ENCODE measurements at places on chromosomes 1 and 21.

GRCh38 chr1:207134581-207134980 lies 30.5 kb downstream of the C4BPA start:
- DNase-seq: no peak

DNA sequence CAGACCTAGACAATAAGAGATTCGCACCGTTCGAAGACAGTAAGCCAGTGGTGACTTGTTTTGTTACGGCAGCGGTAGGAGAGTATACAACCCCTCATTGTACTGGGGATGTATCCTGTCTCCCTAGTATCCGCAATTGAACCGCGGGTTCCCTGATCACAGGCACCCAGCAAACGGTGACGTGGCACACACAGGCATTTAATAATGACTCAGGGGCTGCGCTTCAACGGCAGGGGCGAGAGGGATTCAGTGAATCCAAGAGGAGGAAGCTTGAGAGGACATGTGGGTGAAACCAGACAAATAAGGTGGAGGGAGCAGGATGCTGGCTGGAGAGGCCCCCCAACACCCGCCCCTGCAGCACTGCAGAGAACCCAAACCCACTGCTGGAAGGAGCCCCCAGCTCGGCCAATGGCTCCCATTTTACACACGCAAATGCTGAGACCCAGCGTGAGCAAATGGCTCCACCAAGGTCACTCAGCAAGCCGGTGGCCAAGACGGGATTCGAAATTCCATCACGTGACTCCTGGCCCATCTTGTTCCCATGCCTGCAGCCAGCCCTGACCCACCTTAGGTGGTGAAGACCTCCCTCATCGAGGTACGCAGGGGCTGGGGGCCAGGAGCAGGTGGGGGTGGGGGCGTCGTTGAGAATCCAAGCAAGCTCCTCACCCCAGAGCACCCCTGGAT lies 149.9 kb downstream of the SYF2 start:
- no peak for DNase-seq

GRCh38 chr1:200130552-200130951 lies 103.0 kb downstream of the NR5A2 start:
- no peak for DNase-seq

DNA sequence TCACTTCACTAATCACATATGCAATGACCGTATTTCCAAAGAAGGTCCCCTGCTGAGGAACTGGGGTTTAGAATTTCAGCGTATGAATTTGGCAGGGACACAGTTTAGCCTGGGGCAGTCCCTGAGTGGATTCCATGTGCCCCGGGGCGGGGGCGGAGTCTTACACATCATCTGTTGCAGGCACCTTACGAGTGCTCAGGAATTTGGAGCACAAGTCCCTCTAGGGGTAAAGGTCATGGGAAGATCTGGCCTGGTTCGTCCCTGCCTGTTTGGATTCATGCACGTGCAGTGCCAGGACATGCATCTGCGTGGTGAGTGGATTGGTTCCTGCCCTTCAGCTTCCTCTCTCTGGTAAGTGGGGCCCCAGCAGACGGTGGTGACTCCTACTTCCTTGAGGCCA lies 208.3 kb upstream of the C1orf174 start:
- DNase-seq: no peak

DNA sequence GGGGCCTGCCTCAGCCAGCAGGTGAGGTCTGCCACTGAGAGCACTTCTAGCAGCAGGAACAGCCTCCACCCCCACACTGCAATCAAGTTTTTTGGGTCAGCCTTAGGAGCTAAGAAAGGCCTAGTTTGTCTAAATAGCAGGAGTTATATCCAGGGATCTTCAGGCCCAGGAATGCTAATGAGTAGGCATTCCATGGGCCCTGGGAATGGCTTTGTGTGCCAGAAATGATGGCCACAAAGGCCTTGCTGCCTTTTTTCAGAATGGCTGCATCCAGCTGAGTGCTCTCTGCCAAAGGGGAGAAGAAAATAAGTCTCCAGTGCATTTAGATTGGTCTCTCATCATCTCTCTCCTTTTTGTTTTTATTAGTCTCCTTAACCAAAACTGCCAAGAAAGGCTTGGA lies 2.8 kb downstream of the MRTO4 start:
- DNase-seq: no peak

DNA sequence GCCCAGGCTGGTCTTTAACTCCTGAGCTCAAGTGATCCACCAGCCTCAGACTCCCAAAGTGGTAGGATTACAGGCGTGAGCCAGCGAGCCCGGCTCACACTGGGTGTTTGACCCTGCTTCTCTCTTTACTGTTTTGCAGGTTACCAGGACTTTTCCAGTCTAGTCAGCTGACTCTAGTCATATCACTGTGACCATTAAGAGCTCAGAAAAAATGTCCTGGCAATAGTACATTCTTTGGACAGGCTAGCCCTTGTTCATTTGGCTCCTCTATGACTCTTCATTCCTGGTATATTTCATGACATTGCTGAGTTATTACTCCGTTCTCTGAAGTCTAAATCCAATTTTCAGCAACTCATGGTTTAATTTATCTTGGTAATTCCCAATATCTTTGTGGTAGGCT lies 8.0 kb upstream of the CA6 start:
- DNase-seq: no peak

DNA sequence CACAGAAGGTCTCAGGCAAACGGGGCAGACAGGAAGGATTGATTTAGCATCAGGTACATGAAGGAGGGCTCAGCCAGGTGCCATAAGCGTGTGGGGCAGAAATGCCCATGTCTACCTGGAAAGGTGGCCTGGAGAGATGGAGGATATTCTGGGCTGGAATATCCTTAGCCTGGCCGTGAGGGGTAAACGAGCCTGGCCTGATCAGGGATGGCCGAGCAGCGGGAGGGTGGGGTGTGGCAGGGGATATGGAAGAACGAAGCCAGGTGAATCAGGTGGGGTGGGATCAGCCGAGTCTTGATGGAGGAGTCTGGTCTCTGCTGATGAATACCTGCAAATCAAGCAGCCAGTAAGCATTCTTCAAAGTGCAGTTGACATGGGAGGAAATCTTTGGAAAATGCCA lies 35.5 kb upstream of the TTC22 start:
- DNase-seq: no peak

- peak; percentile 86 for DNase-seq
Measured at GRCh38 chr1:177170756-177171535, at the start of gene BRINP2. TSS of gene BRINP2 (plus strand) at chr1:177170958. CDS start at chr1:177229877, 58,919 bp downstream.

DNA sequence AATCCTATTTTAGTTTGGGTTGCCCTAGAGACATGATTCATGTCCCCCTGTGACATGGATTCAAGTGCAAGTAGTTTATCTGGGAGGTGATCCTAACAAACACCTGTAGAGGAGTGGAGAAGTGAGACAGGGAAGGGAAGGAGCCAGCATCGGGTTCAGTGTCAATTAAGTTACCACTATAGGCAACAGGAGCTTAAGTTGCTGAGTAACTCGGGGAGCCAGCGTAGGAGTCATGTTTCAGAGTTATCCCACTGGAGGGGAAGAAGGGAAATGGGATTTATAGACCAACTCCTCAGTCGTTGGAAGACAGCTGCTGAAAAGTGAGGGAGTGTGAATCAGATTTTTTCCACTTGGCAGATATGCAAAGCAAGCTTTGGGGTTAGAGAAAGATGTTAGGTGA lies 54.9 kb downstream of the SLC30A7 start:
- DNase-seq: no peak
